NCI-H1436 treated with DMSO at 0.1 percent for 48 hours (cell line): ENCODE measurements at places on chromosomes 16 and 17.

GRCh38 chr17:76000755-76001521 lies at the start of gene CDK3:
Gene CDK3 (plus strand): TSS chr17:76000855. CDS start chr17:76001426, 571 bp downstream.
- no peak for DNase-seq

- no peak for DNase-seq
Observed at GRCh38 chr17:44655983-44656710, at the start of gene MEIOC. Gene MEIOC (plus strand): TSS chr17:44656468. CDS start chr17:44656614, 146 bp downstream.

DNA sequence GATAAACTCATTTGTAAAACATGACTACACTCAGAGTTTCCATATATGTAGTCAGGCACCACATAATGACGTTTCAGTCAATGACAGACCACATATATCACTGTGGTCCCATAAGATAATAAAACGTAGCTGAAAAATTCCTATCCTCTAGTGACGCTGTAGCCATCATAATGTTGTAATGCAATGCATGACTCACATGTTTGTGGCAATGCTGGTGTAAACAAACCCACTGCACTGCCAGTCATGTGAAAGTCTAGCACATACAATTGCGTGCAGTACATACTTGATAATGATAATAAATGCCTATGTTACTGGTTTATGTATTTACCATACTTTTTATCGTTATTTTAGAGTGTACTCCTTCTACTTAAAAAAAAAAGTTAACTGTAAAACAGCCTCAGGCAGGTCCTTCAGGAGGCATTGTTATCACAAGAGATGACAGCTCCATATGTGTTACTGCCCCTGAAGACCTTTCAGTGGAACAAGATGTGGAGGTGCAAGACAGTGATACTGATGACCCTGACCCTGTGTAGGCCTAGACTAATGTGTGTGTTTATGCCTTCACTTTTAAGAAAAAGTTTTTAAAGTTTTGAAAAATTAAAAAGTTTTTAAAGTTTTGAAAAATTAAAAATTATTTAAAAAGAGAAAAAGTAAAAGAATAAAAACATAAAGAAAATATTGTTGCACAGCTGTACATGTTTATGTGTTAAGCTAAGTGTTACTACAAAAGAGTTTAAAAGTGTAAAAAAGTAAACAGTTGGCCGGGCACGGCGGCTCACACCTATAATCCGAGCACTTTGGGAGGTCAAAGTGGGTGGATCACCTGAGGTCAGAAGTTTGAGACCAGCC lies 9.0 kb downstream of the STAT5B start:
- no peak for DNase-seq

GRCh38 chr17:80639658-80640057 lies 95.0 kb downstream of the RPTOR start:
- DNase-seq, result no peak

GRCh38 chr16:51003850-51004566 lies 147.1 kb downstream of the SALL1 start:
- no peak for DNase-seq

GRCh38 chr17:15440347-15440746 lies 27.1 kb downstream of the CDRT4 start:
- DNase-seq, result no peak

DNA sequence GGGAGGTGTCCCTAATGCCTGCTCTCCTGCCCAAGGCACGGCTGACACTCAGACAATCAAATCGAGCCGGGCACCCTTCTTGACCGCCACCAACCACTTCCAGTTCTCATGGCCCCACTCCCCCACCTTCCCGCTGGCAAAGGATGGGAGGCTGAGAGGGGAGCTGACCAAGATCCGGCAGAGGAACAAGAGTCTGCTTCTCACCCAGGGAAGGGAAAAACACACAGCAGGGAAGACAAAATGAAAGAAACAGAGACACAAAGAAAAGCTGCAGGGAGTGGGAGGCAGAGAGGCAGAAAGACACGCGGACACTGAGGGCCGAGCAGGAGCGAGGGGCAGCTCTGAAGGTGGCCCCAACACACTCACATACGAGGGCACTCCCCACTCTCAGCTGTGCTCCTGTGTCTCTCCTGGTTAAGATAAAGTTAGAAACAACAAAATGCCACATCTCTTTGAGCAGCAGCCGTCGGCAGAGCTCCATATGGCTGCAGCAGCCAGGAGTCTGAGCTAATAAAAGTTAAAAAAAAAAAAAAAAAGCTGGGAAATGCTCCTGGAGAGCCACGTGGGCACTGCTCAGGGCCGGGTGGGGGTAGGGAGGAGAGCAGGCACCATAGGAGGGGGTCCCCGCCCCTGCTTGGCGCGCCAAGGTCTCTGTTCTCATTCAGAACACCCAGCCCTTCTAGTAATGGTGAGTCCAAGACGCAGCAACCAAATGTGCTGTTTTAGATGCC lies 7.4 kb downstream of the LRRC75A start:
- no peak for DNase-seq

DNA sequence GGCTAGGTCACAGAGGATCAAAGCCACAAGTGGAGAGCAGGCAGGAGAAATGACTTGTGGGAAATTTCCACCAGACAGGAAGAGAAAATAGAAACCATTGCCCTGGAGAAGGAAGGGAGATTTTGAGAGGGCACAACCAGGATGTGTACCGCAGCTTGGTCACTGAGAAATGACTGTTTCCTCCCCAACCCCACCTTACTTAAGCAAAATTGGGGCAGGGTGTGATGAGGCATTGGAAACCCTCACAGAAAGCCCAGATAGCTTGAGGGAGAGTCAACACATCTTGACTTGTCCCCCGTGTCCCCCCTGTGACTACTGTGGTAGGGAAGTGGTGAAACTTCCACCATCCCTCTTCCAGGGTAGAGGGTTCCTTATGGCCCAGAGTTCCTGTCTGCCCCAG lies 113.5 kb upstream of the FAM20A start:
- DNase-seq, result no peak

DNA sequence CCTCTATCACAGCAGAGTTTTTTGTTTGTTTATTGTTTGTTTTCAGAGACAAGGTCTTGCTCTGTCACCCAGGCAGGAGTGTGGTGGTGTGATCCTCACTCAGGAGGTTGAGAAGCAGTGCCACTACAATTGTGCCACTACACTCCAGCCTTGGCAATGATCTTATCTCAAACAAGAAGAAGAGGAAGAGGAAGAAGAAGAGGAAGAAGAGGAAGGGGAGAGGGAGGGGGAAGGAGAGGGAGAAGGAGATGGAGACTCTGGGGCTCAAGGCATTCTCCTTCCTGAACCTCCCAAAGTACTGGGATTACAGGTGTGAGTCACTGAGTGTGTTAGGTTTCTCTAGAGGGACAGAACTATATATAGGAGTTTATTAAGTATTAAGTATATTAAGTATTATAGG lies 17.1 kb upstream of the C17orf58 start:
- DNase-seq, result no peak

- DNase-seq, result no peak
Observed at GRCh38 chr17:34653511-34653910, 74.1 kb downstream of the TMEM132E start.

DNA sequence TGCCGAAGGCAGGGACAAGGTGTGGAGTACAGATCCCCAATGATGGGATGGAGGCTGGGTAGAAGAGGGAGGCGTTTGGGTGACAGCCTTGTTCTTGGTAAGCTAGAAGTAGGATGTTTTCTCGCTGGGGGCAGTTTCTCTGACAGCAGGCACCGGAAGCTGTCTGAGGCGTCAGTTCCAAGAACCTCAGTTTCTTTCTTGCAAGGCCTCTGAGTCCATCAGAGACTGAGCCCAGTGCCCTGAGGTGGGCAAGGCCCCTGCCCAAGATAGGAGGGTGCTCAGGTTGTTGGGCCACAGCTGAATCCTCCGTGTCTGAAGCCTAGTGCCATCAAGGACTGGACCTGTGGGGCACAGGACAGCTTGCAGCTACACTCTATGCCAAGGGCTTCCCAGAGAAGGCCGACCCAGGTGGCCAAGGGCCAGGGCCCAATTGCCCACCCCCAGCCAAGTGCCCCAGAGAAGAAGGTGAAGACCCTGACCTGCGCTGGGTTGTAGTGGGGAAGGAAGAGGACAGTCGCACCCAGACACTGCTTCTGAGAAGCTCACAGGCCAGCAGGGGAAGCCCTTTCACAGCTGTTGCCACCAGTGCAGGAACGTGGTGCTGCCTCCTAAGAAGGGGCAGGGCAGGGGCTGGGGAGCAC lies 13.1 kb downstream of the CYB5D2 start:
- DNase-seq, result no peak

DNA sequence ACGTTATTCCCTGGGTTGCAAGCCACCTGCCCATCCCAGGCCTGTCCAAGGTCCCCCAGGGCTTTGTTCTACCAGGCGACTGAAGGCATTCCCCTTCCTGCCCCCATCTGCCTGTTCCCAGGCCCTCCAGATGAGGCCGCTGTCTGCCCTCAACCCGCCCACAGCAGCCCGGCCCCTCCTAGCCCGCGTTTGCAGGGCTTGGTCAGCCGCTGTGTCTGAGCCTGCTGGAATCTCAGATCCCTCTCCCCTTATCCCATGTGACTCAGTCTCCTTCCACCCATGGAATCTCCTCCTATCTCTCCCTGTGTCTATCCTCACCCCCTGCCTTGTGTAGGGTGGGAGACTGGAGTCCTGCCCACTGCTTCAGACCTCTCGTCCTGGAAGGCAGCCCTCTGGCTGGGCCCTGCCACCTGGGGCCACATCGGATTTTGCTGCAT lies 186.0 kb upstream of the TNRC6C start:
- DNase-seq, result peak; percentile 37

DNA sequence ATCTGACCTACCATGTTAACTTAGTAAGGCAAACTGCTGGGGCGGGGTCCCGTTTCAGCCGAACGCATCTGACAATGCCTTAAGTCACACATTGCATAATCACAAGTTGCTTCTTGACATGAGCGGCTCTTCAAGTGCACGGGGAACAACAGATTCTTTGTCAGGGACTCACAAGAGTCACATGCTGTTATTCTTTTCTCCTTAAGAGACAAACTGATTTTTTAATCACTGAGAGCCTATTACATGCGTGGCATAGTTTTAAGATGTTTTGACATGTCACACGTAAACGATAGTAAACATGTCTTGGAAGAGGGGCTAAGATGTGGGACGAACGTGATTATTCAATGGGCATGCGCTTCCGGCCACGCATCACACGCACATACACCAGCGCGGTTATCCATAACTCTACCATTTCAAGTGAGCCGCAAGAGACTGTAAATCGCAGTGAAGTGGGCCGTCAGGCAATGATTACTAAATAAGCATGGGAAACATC lies 63.4 kb downstream of the ADCY9 start:
- peak; percentile 60 for DNase-seq

GRCh38 chr17:14351493-14351892 lies 50.6 kb downstream of the HS3ST3B1 start:
- DNase-seq, result no peak

DNA sequence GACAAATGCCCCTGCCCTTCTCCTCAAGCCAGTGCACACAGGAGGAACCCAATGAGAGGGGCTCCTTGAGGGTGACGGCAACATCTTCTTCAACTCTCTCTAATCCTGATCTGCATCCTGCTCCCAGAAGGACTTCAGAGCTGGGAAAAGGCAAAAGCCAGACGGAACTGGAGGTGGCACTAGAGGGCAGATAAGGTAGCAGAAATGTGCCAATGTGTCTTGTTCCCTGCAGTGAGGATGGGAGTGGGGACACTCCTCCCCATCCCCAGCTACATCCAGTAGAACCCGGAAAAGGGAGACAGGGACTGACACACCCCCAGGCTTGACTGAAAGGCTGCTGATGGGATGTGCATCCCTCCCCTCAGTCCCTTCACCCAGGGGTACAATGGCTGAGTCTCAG lies 28.5 kb downstream of the SRCIN1 start:
- no peak for DNase-seq

GRCh38 chr17:79420318-79421243 lies 190.3 kb downstream of the RBFOX3 start:
- no peak for DNase-seq

DNA sequence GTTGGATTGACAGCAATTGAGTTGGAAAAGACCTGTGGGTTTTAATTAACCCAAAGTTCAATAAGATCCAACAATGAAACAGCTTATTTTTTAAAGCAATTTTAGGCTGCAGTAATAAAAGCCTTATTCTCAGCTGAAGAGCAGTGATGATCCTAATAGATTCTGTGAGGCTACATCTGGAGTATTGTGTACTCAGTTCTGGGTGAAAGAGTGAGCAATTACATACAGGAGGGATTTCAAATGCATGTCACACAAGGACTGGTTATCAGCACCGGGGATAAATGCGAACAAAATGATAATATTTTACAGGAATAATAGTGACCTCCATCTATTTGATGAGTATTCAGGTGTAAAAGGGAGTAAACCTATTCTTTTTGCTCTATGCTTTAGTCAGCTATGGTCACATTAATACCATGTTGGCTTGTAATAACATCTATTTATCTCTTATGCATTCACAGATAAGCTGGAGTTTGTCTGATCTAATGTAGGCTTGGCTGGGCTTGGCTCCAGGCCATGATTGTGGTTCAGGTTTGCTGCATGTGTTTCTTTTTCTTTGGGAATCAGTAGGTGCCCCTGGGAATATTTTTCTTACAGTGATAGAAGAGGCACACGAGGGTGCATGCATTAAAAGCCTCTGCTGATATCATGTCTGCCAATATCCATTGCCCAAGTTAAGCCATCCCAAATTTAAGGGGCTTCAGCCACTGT lies 22.2 kb upstream of the TOX3 start:
- DNase-seq, result no peak

DNA sequence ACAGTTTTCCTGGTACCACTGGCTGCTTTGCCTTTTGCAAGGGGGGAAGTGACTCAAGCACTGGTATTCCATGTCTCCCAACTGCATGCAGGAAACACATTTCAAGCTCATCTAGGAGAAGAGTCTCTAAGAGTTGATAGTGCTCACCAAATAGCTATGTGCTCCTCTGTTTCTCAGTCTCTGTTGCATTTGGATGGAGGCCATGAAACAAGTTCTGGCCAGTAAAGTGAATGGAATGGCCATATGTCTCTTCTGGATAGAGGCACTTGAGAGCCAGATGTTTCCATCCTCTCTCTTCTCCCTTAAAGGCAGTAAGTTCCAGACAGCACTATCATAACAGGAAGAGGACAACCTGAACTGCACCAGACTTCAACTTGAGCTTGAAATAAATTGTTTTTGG lies 60.6 kb downstream of the C16orf82 start:
- DNase-seq, result no peak

GRCh38 chr16:87094556-87094865 lies 222.7 kb downstream of the C16orf95 start:
- DNase-seq, result no peak

DNA sequence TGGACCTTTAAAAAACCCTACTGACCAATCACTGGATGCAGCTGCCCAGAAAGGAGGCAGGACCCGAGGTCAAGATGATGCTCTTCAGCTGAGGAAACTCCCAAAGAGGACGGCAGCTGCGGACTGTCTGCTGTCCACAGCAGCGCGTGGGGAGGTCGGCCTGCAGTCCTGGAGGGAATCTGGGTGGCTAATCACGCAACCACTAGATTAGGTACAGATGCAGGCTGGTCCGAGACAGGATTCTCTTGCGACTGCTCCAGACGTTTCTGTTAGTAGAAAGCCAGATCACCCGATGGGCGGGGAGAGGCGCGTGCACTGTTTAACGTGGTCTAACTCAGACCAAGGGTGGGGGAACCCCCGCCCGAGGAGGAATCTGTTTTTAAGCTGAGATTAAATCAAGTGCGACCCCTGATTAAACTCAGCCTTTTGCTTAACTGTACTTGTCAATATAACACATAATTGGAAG lies 8.8 kb downstream of the CTRB2 start:
- DNase-seq, result no peak

- no peak for DNase-seq
Observed at GRCh38 chr16:88144028-88144511, 192.8 kb downstream of the BANP start.
